Stimulated activated CD4-positive, alpha-beta T cell treated with anti-CD3 and anti-CD28 coated beads, Interleukin-15, amount 100 ng/mL, for 1 hour (primary cell): ENCODE measurements at places on chromosomes 5 and 9.

GRCh38 chr9:107685901-107686300 lies 196.3 kb upstream of the KLF4 start:
- no peak for DNase-seq

- no peak for DNase-seq
These were observed 31.5 kb downstream of the NIPAL4 start for GRCh38 chr5:157491471-157491995.

GRCh38 chr5:103358305-103358995 lies 99.9 kb downstream of the MACIR start:
- DNase-seq = no peak

DNA sequence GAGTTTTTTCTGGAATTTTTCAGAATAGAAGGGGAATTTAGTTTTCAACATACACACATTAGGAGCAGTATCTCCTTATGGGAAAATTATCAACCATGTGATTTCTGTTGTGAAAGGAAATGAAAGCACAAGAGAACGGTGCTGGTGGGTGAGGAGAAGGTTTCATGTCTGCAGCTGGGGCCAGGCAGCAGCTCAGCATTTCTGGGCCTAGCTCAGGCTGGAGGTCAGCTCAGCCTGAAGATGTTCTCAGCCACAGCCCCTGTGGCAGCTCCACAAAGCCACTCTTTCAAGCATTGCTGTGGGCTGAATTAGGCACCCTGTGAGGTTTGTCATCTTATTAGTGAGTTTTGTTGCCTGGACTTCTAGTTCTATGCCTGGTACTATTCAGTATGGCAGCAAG lies 90.3 kb downstream of the DIRAS2 start:
- DNase-seq = no peak

GRCh38 chr5:86626149-86626548 lies 8.4 kb downstream of the COX7C start:
- no peak for DNase-seq
